Mesenteric fat pad (tissue), 1 donor: ENCODE measurements at places on chromosomes 16 and 17. TPM values are rescaled to one million over a fixed set of nuclear protein-coding genes. Genes with fewer than 3 reads are reported as not detected.

The KRT222 gene
- 0.26 TPM for total RNA-seq

The C16orf96 gene
- total RNA-seq: 0.10 TPM

GRCh38 chr17:26809033-26809432 lies 484.9 kb upstream of the WSB1 start:
- DNase-seq: no peak

DNA sequence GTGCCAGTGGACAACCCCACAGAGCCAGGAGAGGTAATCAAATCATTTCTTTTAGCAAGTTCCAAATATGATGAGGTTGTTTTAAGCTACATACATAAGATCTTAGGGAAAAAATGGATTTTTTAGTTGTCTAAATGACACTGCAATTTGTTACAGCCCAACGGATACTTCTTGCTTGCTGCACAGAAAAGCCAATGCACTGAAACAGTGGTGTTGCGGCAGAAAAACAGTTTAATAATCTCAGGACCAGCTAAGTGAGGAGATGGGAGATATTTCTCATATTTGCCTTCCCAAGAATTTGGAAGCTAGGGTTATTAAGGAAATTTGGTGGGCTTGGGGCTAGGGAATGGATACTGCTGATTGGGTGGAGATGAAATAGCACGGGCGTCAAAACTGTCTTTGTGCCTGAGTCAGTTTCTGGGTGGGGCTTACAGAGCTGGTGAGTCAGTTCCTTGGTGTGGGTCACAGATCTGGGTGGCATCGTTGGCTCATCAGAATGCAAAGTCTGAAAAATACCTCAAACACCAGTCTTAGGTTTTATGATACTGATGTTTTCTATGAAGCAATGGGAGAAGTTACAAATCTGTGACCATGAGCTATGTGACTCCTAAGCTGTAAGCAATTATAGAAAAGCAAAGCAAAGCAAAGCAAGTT lies 255.4 kb downstream of the IRX3 start:
- DNase-seq: no peak

- DNase-seq: no peak
These were observed 158.3 kb upstream of the ZFHX3 start for GRCh38 chr16:73206151-73206707.

- no peak for DNase-seq
These were observed 504 bp downstream of the MAZ start for GRCh38 chr16:29806641-29807425.

DNA sequence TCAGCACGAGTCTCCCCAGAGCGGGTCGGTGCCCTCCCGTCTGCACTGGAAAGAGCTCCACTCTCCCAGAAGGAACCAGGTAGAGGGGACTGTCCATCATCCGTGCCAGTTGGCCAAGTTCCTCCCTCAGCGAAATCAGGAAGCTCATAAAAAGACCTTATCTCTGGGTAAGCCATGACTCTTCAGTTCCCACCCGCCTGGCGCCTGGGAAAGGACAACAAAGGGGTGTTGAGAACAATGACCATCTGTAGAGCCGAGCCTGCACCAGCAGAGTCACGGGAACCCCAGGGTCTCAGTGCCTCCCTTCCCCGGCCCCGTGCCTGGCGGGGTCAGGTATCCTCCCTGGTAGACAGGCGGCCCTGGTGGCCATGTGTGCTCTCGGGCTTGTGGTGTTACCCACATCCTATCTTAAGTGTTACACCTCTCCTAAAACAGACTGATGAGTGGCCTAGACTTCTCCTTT lies 190.7 kb downstream of the AXIN2 start:
- no peak for DNase-seq

DNA sequence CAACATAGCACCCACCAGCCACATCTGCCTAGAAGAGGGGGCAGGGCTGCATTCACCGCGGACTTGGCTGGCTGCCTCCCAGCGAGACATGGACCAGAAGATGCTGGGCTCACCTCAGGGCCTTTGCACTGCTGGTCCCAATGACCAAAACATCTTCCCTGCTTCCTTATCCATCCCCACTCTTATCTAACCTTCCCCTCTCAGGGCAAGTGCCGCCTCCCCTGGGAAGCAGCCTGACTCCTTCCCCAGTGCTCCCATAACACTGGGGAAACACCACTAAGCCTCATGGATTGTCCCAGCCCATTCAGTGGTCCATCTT lies 5.7 kb downstream of the TMC6 start:
- no peak for DNase-seq

- DNase-seq: peak; percentile 92
These were observed 6.1 kb downstream of the DOK4 start for GRCh38 chr16:57479976-57480753.

DNA sequence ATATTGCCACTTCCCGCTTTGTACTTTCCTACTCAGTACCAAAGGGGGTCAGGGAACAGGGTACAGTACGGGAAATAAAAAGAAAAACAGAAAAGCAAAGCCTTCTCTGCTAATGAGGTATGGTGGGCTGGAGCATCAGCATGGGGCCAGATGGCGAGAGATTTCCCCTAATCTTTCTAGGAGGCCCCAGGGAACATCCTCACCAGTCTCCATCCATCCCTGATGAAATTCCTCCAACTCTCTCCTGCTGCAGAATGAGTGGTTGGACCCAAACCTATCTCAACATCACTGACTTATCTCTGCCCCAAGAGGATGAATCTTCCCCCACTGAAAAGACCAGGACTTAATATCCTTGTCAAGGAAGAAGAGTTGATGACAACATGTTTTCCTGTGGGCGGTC lies 185.6 kb downstream of the C16orf78 start:
- no peak for DNase-seq

- DNase-seq: no peak
These were observed 2.6 kb downstream of the CACNA1G start for GRCh38 chr17:50563092-50563511.

GRCh38 chr16:51834794-51835193 lies 683.7 kb upstream of the SALL1 start:
- no peak for DNase-seq

DNA sequence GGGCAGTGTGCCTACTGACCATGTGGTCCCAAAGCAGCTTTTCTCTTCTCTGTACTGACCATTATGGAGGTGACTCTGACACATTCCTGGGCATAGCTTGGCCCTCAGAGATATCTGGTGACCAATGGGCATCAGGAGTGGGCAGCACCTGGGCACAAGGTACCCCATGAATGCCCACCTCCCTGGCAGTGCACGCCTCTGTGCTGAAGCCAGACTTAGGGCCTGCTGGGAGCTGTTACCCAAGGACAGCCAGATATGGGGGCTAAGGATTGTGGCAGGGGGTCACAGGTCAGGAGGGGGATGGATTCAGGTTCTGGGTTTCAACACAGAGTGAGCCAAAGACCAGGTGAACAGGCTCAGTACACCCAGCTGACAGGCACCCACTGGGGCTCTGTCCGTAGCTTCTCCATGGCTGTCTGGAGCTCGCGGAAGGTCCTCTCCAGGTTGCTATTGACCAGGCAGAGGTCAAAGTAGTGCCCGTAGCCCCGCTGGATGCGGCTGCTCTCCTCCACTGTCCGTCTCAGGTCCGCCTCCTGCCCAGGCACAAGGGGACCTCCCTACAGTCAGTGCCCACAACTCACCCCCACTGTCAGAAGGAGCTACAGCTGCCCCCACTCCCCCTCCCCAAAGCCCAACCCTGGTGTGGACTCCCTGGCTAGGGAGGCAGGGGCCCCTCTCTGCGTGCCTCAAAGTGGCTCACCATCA lies 29.7 kb downstream of the MPP2 start:
- peak; percentile 69 for DNase-seq
